ENCODE measurements at places on chromosomes 7 and 10.

DNA sequence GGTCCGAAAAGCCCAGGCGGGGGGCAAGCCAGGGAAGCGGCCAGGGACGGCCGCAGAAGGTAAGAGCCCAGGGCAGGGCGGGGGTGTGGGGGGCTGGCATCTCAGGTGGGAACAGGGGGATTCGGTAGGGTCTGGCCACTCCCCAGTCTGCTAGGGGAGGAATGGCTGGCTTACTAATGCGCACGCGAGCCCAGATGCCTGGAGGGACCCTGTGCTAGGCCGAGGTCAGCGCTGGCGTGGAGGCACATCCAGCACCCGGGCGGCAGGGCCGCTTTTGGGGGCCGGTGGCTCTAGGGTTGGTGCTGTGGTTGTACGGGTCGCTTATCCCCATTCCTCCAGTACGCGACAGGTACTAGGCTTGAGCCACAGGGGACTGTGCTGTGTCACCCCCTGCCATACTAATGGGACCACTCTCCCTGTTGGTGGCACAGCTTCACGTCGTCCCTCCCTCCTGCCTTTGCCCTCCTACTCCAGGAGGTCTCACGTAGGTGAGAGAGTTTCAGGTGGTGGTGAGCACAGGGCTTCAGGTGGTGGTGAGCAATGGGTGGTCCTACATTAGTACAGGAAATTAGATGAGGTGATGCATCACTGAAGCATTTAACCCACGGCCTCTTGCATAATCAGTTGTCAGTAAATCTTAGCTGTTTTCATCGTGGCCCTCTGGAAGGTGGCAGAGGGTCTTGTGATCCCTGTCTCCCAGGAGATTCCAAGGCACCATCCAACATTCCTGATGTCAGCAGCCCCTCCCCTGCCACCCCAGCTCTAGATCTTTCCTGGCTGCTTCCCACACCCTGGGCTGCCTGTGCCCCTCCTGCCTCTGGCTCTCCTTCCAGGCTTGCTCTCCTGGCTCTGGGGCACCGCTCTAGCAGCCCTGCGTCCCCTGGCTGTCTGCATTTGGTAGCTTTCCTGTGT, 971 bp downstream of the AEBP1 start:
- peak; percentile 72 for DNase-seq

- DNase-seq, result no peak
Measured at GRCh38 chr10:131563411-131563810, 251.9 kb upstream of the TCERG1L start.

DNA sequence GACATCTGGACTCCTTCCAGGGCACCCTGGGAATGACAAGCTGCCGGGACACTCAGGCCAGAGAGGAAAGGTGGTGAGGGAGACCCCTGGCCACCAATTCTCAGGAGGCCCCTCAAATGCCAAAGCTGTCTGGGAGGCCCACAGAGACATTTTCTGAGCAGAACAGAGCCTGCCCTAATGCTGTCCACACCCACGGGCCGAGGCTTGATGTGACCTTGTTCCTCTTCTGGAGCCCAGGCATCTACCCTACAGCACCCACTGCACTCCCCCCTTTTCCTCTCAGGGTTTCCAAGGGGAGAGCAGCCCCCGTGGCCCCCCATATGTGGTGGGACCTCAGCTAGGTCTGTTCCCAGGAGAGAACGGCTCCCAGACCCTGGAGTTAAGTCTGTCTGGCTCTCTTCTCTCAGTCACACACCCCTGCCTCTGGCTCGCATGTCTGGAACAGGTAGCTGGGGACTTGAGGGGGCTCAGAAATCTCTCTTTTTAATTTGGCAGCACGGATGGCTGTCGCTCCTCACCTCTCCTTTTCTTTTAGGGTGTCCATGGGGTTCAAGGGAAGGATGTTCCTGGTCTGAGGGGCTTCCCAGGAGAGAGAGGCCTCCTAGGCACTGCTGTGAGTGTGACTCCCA, 16.8 kb upstream of the VOPP1 start:
- DNase-seq, result no peak

DNA sequence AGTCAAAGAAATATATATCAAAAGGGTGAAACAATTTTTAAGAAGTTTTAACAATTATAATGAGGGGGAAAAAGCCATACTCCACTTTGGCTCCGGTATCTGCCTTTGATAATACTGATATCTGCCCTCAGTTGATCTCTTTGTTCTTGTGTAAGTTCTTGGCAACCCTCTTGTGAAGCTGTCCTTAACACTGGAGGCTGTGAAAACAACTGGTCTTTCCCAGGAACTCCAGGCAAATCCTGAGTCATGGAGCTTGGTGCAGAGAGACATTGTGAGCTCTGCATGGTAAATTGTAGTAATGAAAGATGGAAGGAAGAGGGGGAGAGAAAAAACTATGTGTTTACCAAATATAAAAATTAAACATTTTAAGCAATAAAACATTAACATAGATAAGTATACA, 11.9 kb upstream of the ERVW-1 start:
- DNase-seq, result peak; percentile 41

DNA sequence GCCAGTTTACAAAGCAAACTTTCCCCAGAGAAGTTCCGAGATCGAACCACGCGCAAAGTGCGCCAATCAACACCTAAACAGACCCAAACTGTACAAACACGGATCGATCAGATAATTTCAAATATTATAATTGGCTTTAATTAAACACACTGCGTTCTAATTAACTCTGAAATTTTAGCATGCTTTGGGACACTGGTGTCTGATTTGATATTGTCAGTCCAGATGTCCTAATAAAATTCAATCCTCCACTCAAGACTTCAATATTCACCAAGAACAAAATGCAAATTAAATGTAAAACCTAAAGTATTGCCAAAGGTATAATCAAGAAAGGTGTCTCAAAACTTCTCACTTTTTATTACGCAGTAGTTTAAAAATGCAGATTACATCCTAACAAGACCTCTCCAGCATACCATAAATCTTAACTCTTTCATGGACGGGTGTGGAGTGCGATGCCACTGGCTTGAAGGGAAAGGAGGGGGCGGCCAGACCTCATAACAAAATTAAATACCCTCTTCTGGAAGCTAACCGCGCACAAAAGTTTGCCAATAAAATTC, 5.9 kb upstream of the EBF3 start:
- DNase-seq, result no peak

DNA sequence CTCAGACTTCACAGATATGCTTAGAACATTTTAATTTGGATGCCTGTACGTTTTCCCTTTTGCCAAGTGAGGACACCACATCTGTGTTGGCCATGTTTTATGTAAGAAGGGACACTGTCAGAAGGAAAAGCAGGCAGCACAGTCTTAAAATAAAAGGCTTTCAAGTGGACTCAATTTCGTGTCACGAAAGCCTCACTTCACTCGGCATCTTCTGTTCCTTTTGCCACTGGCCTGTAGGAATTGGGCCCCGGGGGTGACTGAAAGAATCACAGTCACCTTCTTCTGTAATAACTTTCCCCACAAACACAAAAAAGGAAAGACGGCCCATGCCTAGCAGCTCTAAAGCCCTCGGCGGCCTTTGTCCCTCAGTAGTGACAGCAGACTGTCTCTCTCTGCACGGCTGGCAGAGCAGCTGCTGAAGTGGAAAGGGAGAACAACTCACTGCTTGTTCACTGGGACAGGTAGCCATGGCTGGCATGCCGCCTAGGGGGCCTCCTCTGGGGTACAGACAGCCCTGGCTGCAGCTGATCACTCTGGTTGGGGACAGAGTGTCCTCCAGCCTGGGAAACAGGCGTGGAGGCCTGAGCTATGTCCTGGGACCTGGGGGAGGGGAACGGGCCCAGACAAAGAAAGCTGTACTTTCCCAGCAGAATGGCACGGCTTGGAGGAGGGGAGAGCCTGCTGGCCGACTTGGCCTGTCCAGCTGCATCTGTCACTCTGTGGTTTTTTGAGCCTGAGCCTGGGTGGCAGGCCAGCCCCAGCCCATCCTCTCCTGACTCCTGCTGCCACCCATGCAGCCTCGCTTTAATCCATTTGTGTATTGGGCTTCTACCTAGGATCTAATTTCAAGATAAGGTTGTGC, 4.4 kb downstream of the RASSF4 start:
- no peak for DNase-seq

DNA sequence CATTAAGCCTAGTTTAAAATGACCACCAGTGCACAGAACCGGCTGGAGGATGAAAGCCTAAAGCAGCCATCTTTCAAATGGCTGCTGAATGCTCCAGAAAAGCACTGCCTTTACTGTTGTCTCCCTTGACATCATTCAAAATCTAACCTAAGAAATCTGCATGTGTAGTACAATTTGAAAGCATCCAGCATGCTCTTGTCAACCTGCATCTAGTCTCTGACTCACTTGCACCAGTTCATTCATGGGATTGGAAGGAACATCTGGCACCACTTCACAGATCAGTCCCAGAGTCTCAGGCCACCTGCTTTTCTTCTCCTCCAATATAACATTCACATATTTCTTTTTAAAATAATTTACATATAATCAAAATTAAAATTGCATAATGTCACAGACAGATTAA, 76.2 kb downstream of the RNF133 start:
- no peak for DNase-seq

GRCh38 chr7:129055294-129055816, 444 bp upstream of the TNPO3 start:
- DNase-seq, result no peak

- DNase-seq, result no peak
Measured at GRCh38 chr7:131546583-131547141, 9.8 kb downstream of the PODXL start.

- peak; percentile 56 for DNase-seq
Measured at GRCh38 chr7:80481196-80481884, 30.5 kb downstream of the GNAT3 start.

GRCh38 chr7:7967886-7968543, 581 bp upstream of the GLCCI1 start:
- no peak for DNase-seq

DNA sequence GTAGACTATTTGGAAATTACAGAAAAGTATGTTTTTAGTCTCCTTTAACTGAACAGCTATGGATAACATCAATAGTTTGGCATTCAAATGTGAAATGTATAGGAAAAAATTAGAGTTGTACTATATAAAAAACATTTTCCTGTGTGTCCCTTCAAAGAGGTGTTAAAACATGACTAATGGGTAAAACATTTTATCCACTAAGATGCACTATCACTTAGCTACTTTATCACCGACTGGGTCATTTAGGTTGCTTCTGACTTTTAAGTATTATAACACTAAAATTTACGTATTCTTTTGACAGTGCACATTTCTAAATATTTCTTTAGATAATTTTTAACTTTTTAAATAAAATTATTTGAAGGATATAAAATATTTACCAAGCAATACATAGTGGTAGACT, 77.6 kb downstream of the UBE2H start:
- DNase-seq, result no peak

GRCh38 chr7:107726356-107727130, 17.4 kb upstream of the CBLL1 start:
- no peak for DNase-seq

- peak; percentile 63 for DNase-seq
Measured at GRCh38 chr7:27606270-27607209, 56.1 kb downstream of the HIBADH start.

DNA sequence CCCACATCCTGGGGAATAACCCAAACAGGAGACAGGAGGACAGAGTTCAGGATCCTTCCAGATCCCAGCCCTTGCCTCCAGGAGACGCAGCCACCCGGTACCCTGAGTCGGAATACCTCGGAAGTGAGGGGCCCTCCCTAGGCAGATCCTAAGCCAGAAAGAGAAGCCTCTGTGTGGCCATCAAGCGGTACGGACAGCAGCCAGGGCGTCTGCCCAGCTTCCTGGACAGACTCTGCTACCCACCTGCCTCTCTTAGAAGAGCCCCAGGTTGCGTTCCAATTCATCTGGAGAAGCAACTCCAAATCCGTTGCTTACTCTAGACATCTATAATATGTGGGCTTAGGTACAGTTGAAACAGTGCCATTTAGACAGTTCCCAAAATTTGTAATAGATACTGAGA, 220.2 kb upstream of the SH2B2 start:
- DNase-seq, result no peak

- DNase-seq, result no peak
Measured at GRCh38 chr7:44824894-44825526, 22.9 kb downstream of the H2AZ2 start.

- peak; percentile 63 for DNase-seq
Measured at GRCh38 chr10:14008740-14009080, 322.0 kb downstream of the FRMD4A start.

- DNase-seq, result no peak
Measured at GRCh38 chr7:111762211-111762610, 199.9 kb upstream of the IMMP2L start.

- no peak for DNase-seq
Measured at GRCh38 chr7:94145602-94146001, 141.4 kb upstream of the BET1 start.
